Stimulated activated CD4-positive, alpha-beta T cell treated with anti-CD3 and anti-CD28 coated beads, Interleukin-1b, Interleukin-23, amount 100 ng/mL, for 1 hour (primary cell): ENCODE measurements at places on chromosomes 6 and 20.

DNA sequence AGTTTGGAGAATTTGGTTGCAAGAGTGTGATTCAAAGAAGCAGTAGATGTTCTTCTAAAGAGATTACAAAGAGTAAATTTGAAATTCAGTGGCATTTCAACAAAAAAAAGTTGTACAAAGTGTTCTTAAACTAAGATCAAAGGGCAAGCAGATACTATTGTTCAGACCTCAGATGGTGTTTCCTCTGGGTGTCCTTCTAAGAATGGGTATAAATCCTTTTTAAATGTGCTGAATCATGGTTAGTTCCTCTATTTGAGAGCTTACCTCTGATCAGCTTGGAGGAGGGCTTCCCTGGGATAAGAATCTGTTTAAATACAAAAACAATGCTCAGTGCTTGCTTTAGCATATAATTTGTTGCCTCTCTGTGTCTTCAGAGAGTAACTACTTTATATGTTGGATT lies 6.3 kb downstream of the BMP6 start:
- DNase-seq, result no peak

GRCh38 chr6:148835920-148836441 lies 89.2 kb downstream of the UST start:
- DNase-seq, result no peak

GRCh38 chr20:2006452-2007361 lies 12.8 kb upstream of the PDYN start:
- DNase-seq, result no peak

GRCh38 chr6:48826152-48826515 lies 636.9 kb downstream of the MMUT start:
- no peak for DNase-seq

- no peak for DNase-seq
Observed at GRCh38 chr20:34246126-34246626, 5.0 kb downstream of the ASIP start.

GRCh38 chr20:21609221-21609620 lies 95.4 kb upstream of the NKX2-2 start:
- no peak for DNase-seq

DNA sequence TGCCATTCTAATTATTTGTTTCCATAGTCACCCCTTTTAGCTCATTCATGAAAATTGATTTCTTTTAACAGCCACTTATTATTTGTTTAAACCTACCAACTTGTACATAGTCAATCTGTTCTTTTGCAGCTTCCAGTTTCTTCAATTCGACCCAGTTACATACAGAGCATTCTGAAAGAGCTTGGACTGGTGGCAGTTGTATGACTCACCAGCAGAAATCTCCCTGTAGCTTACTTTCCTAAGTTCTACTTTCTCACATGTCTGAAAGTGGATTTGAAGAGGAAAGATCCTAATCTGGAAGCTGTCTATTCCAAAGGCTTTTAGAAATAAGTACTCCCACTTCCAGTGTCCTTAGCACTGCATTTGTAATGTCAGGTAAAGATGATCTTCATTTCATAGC lies 447.9 kb downstream of the HTR1B start:
- no peak for DNase-seq

DNA sequence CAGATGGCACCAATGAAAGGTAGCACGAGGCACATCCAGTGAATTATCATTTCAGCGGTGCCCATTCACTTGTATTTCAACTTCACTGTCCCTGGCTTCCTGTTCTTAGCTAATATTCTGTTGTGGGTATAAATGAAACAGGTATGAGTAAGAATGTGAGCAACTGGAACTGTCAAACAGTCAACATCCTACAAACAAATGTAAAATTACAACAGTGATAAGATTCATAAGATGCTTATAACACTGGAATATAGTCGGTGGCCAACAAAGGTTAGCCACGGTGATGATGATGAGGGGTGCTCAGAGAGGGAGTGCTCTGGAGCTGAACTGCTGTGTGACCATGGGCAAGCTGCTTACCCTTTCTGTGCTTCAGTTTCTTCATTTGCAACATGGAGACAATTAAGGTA lies 74.9 kb upstream of the TOX2 start:
- no peak for DNase-seq

- no peak for DNase-seq
Observed at GRCh38 chr6:148342350-148343046, at the start of gene SASH1. SASH1 (plus strand) TSS chr6:148342838; CDS start chr6:148343068, 230 bp downstream.

- no peak for DNase-seq
Observed at GRCh38 chr6:160742090-160742489, 40.0 kb downstream of the PLG start.

- no peak for DNase-seq
Observed at GRCh38 chr20:44954211-44954610, 6.0 kb downstream of the TOMM34 start.

- DNase-seq, result no peak
Observed at GRCh38 chr6:61817716-61818115, 468.3 kb downstream of the KHDRBS2 start.

DNA sequence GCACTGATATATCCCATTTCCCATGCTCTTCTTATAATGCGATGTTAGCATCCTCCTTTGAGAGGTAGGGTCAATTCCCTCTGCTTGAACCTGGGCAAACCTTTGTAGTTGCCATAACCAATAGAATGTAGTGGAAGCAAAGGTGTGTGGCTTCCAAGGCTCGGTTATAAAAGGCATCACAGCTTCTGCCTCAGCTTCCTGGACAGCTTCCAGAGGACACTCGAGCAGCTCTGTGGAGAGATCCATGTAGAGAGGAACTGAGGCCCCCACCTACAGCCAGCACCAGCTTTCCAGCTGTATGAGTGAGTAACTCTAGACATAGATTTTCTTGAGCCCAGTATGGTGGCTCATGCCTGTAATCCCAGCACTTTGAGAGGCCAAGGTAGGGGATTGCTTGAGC lies 36.7 kb downstream of the FGD2 start:
- no peak for DNase-seq
